ENCODE measurements at places on chromosomes 3 and 15. TPM values are rescaled to one million over a fixed set of nuclear protein-coding genes. Genes with fewer than 3 reads are reported as not detected.

Gene GABRB3
- 23.7 TPM for total RNA-seq

Gene SYNPR
- not detected for total RNA-seq

Gene ROPN1
- not detected for total RNA-seq

Gene CTXN2
- total RNA-seq, result 0.18 TPM

Gene GPX1
- 165 TPM for total RNA-seq

Gene XYLB
- 12.0 TPM for total RNA-seq

Gene TIPARP
- total RNA-seq, result 13.4 TPM

Gene SLC9C1
- total RNA-seq, result 0.55 TPM

Gene CPB1
- total RNA-seq, result not detected

Gene FURIN
- 15.7 TPM for total RNA-seq

Gene TMEM207
- total RNA-seq, result not detected

DNA sequence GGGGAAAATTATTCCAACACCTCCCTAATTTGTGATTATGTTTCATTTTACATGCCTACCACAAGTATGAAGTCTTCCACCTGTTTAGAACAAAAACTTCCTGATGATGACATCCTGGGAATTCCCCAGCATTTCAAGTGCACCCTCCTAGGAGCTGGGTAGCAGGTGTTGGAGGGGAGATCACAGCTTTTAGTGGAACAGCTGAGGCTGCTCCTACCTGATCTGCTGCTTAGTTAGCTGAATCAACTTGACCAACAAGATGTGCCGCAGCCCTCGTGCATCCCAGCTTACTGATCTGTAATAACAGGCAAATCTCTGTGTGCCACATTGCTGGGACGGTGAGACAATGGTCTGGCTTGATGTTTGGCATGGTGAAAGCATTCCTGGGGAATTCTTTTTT, 29.7 kb downstream of the TRAK1 start:
- no peak for DNase-seq

DNA sequence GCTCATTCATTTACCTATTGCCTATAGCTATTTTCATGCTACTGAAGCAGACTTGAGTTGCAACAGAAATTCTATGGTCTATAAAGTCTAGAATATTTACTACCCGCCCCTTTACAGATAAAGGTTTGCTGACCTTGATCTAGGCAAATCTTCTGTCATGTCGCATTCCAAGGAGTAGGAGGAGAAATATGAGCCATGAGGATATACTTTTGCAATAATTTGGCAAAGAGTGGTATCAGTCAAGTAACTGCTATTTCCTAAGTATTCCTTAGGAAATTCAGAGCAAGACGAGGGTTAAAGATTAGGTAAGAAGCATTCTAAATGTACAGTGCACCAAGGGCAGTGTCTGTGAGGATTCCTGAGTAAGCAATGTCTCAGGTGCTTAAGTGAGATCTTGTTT, 121.0 kb upstream of the NUDT16 start:
- DNase-seq, result no peak

DNA sequence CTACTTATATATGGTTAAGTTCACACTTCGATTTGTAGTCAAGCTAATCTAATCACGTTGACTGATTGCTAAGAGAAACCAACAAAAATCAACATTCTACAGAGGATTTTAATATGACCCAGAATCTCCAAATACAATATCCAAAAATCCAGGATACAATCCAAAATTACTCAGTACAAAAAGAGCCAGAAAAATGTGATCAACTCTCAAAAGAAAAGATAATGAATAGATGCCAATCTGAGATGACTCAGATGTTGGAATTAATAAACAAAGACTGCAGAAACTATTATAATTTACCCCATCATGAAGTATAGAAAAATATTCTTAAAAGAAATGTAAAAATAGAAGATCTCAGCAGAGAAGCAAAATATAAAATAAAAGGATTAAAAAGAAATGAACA, 22.3 kb downstream of the HACL1 start:
- no peak for DNase-seq

- peak; percentile 68 for DNase-seq
These were observed 1.5 kb downstream of the MEGF11 start for GRCh38 chr15:66251790-66252684.

DNA sequence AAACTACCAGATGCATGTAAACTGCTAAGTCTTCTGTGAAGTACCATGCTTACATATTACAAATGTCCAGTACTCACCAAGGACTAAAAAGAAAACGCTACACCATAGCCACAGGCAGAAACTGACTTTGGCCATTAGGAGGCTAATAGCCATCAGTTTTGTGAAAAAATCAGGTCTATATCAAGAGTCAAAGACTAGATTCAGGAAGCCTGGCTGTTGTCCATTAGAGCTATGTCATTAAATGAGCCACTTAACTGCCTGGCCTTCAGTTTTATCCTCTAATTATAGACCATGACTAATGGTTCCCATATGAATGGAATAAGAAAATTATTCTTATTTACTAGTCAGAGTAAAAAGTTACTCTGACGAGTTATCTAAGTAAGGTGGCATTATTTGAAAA, 144.1 kb downstream of the VPS13C start:
- DNase-seq, result no peak

GRCh38 chr15:85744579-85744978, 50.1 kb downstream of the KLHL25 start:
- DNase-seq, result no peak

DNA sequence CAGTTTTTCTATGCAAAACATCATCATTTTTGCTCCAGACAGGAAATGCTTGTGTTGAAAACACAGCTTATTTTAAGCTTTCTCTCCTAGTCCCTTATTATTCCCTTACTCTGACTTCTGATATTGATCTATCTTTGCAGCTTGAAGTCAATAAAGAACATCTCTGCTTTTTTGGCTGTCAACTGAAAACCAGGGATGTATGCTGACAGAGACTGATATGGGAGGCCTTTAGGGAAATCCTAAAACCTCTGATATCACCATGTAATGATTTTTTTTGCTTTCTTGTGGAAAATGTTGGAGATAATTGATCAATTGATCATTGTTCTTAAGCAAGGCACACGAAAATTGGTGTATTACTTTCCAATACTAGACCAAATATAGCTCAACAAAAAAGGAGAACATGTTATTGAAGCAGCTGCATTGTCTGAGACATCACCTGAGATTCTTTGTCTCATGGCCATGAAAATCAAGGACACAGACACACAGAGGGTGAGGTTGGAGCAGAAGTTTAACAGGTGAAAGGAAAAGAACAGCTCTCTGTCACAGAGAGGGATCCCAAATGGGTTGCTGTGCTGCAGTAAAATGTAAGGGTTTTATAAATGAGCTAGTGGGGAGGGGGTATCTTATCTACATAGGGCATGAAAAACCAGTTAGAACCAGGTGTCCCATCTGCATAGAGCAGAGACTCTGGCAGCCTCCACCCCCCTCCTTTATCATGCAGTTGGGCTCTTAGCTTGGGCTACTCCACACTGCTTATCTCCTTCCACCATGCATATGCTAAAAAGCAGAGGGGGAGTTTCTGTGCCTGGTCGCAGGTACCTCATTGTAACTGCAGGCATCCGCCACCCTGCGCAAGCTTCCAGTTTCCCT, 17.0 kb upstream of the SENP7 start:
- DNase-seq, result no peak

DNA sequence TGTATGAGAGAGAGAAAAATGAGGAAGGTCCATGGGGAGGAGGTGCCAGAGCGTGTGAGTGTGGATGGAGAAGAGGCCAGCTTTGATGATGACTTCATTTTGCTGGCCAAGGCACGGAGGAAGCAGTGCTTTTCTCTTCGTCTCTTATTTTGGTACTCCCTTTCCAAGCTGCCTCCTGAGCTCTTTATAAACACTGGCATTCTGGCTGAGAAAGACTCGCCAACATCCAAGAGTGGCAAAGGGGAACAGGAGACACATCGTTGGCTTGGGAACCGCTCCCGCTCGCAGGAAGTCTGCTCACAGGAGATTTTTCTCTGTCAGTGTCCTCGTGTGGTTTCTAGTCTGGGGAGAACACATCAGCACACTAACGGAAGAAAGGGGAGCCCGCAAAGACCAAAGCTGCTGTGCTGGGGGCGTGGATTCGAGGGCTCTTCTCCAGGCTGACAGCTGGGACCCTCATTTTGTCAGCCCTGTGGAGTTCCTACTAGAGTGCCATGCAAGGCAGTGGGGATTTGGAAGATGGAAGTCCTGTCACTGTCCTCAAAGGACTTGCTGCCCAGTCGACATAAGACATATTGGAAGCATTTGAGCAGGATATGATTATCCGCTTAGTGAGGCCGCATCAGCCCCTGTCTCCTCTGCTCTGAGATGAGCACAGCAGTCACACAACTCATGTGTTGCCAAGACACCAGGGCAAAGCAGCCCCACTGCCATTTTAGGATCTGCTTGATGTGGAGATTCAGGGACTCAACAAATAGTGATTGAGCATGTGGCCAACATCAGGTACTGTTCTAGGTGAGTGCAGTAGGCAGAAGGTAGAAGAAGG, 8.0 kb upstream of the SEMA4B start:
- no peak for DNase-seq

- DNase-seq, result no peak
These were observed 184.9 kb downstream of the NR2F2 start for GRCh38 chr15:96515371-96515770.

- DNase-seq, result peak; percentile 19
These were observed 392.0 kb upstream of the RORA start for GRCh38 chr15:61621146-61621545.

DNA sequence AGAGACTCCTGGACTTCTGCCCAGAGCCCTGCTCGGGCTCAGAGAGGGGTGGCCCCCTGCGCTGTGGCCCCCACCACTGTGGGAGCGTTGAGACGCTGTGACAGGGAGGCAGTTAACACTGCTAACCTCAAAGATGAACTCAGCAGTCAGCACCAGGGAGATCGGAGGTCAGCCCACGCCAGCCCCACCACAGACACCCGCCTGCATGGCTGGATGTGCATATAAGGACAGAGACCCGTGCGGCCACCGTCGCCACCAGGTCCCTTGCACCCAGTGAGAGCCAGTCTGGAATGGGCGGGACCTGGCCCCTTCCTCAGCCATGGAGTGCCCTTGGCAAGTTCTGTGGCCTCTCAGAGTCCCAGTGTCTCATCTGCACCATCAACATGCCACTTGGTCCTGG, 48.5 kb upstream of the FURIN start:
- no peak for DNase-seq

DNA sequence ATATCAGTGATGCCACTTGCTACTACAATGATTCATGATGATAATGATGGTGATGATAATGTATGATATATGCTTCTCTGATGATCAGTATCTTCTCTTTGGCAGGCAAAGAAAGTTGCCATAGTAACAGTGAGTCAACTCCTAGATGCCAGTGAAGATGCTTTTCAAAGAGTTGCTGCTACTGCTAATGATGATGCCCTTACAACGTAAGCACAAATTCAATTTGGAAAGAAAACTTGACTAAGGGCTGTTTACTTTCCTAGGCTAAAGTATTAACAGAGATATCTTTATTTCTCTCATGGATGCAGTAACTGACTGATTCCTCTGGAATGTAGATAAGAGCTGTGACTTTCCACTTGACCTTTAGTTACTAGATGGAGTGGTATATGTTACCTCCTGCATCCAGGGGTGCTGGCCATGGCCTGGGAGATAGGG, 27.8 kb downstream of the ADGRG7 start:
- no peak for DNase-seq

GRCh38 chr3:136444581-136444980, 194.4 kb downstream of the PCCB start:
- no peak for DNase-seq

- no peak for DNase-seq
These were observed 36.6 kb downstream of the SPSB4 start for GRCh38 chr3:141087778-141088130.

- no peak for DNase-seq
These were observed 65.5 kb downstream of the PLCL2 start for GRCh38 chr3:16950282-16950681.

GRCh38 chr3:58062472-58062871, 54.2 kb downstream of the FLNB start:
- no peak for DNase-seq

- DNase-seq, result no peak
These were observed 49.9 kb downstream of the ALDH1A2 start for GRCh38 chr15:58015565-58015964.

DNA sequence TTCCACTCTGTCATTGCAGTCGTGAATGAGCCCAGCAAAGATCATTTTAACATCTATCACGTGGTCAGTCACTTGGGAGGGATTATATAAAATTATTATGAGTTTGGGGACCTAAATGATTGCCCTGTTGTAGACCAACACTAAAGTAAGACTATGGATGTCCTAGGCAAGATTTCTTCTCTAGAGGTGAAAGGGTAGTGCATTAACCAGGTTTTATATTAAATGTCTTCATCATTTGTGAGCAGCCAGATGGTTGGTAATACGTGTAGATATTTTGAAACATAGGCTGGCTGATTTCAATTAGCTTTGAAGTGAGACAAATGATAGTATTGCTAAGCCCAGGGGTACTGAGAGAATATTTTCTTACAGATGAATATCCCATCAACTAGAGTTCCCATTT, 150.3 kb upstream of the TSPAN3 start:
- DNase-seq, result no peak

DNA sequence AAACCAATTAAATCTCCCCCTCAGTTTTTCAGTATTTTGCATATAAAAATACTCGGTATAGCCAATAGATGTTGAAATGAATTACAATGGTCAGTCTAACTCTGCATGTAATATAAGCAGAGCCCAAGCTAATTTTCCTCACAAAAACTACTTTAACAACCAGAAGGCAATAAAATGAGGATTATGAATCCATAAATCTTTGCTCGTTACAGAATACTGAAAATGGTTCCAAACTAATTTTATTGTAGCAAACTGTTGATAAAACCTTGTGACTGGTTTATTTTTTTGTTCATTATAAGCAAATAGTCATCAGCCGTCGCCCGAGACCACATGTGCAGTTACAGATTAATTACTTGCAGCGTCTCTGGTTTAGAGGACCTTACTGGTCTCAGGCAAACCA, 183.2 kb downstream of the SSR3 start:
- DNase-seq, result no peak

DNA sequence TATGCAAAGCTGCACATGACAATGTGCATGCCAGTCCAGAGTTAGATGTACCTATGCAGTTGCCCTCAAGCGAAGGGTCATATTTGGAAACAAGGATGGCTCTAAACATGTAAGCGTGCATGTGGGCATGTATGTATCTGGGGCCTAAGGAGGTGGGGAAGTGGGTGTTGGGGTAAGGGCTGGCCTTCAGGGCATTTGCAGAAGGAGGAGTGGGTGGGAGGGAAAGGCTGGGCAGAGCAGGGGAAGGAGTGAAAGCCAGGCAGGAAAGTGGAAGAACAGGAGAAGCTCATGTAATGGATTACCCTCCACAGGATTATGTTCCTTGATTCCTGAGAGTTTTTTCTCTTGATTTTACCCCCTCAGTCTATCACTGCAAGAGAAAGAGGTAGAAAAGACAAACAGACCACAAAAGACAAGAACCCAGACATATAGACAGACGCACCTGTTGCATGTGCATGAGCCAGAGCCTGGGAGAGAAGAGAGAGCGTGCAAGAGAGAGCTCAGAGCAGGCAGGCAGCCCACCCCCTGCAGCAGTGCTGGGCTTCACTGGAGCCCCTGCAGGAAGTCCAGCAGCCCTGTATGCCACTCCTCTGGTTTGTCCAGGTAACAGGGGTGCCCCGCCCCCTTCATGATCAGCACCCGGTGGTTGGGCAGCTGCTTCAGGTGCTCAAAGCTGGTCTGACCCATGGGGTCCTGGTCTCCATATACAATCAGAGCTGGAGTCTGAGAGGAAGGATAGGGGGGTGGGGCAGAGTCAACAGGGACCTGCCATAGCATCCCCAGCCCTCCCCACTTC, 1.8 kb upstream of the PCBP4 start:
- DNase-seq, result no peak

- DNase-seq, result no peak
These were observed 64.6 kb downstream of the DHX30 start for GRCh38 chr3:47867451-47868044.
